ENCODE measurements at places on chromosomes 3 and 15.
A peak's percentile ranks its signal among the peaks of the same experiment; 100 is the strongest.

DNA sequence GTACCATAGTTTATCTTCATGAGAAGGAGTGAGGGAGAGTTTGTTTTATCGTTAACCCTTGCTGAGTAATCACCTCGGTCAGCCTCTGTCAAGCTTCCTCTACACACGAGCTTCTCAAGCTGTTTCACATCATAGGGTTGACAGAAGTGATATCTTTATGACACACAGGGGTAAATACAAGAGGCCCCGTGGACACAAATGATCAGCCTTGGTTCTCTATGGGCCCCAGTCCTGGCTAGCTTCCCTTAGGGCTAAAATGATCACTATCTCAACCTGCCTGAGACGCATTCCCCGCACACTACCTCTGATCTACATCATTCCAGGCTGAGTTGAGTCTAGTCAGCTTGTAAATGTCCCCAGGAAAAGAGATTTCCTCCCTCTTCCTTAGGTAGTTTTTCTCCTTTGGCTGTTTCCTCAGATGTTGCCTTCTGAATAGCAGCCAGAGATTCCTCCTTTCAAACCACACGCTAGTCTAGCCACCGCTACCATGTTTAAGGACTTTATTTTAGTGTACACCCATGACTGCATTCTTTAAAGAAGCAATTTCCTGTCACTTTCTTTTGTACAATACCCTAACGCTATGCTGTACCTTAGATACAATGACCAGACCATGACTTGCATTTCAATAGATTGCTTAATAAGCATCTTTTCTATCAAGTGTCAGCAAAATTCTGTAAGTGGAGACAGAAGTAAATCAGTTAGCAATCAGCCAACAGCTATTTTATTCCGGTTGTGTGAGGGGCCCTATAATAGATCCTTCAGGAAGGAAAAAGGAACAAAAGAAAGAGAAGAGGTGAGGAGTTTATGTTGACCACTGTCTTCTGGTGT, 35.1 kb upstream of the PPARG start:
- no peak for DNase-seq

- no peak for DNase-seq
Observed at GRCh38 chr3:150743508-150743907, 19.5 kb downstream of the SIAH2 start.

GRCh38 chr3:127894481-127894880, 20.6 kb upstream of the KBTBD12 start:
- DNase-seq = no peak

DNA sequence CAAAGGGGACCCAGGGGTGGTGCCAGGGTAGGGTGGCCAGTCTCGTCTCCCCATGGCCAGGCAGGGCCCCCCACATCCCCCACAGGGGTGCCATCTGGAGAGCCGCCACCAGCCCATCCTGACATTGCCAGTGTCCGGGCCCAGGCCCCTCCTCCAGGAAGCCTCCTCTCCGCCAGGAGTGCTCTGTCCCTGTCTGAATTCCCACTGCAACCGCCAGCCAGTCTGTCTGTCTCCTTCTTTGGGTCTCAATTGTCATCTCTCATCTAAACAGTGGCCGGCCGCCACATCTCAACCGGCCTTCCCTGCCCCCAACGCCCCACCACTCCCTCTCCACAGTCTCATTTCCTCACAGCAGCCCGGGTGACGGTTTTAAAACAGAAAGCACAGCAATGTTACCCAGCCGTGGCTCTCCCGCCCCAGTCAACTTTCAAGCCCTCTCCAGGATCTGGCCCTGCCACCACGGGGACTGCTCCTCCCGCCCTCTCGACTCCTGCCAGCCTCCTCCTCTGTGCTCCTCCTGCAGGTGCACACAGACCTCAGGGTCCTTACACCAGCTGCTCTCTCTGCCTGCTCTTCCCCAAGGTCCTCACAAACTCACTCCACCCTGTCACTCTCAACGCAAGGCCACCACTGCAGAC, 57.0 kb downstream of the IQSEC1 start:
- DNase-seq = no peak

DNA sequence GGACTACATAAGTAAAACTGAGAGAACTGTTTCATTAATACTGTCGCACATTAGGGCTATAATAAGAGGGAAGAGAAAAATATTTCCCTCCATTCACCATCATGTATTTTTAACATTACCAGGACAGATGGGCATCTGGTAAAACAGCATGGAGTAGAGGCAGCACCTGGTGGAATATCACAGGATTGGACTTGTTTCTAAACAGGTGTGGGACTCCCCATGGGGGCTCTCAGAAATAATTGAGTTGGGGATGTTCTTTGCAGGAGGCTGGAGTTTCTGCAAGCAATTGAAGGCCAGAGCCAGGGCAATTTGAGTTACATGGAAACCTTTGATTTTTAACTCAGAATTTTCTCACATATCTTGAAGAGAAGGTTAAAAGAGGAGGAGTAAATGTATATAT, 8.4 kb upstream of the MINDY2 start:
- DNase-seq = no peak

DNA sequence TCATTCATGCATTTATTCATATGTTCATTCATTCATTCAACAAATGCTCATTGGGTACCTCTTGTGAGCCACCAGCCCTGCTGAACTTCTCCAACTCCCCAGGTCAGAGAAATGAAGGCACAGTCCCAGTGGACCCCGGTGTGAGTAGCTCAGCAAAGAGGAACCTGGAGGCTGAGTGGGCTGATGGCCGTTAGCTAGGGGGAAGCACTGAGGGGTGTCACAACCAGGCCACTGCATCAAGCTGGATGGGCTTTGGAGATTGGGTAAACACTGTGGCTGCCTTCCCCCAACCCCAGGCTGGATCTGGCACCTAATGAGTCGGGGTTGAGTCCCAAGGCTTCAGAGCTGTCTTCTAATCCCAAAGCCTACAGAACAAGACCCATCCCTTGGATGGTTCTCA, 12.1 kb upstream of the ALAS1 start:
- DNase-seq = no peak

DNA sequence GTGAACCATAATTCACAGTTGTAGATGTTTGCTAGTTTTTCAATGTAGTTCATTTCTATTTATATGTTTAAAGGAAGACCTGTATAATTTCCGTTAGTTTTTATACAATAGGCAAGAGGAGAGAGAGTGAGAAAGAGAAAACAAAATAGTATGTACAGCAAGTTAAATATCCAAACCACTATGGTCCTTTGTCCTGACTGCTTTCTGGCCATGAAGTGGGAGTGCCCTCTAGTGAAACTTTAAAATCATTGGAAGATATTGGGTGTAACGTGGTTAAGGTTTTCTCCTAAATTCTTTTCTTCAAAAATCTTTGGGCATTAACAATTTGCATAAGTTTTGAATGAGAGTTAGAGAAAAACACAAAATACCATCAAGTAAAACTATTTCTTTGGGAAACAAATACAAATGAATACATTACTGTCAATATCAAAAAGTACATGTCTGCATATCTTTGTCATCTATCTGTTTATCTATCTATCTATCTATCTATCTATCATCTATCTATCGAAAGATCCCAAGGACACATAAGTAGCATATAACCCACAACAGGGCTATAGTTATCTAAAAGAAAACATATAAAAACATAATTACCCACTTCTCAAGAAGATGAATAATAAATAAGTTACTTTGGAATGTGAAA, 534.6 kb upstream of the ATP11B start:
- DNase-seq = peak; percentile 81

- DNase-seq = no peak
Observed at GRCh38 chr3:171268677-171269076, 191.5 kb downstream of the TNIK start.

DNA sequence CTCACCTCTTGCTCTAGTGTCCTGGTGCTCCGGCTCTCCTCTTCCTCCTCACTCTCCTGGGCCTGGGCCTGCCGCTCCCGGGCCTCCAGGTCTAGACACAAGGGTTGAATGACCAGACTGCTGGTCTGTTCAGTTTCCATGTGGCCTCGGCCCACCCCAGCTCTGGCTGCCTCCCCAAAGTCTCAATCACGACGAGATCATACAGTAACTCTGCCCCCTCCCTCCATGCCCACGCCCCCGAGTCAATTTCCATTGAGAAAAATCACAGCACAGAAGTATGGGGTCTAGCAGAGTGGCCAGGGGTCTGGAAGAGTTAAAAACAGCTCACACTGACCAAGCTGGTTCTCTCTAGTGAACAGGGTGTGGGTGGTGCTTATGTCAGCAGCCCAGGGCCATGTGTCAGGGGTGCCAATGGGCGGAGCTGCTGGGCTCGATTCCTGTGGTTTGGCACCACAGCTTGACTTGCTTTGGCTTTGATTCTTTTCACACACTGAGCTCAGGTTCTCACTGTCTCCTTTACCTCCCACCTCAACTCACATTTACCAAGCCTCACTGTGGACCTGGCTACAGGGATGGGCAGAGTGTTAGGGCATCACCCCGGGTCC, 6.9 kb downstream of the C15orf62 start:
- peak; percentile 24 for DNase-seq

All from tongue (tissue), 3 donors.